Cerebellum (tissue), 4 donors: ENCODE measurements at places on chromosomes 1 and 21. TPM values are rescaled to one million over a fixed set of nuclear protein-coding genes. Genes with fewer than 3 reads are reported as not detected.

DNA sequence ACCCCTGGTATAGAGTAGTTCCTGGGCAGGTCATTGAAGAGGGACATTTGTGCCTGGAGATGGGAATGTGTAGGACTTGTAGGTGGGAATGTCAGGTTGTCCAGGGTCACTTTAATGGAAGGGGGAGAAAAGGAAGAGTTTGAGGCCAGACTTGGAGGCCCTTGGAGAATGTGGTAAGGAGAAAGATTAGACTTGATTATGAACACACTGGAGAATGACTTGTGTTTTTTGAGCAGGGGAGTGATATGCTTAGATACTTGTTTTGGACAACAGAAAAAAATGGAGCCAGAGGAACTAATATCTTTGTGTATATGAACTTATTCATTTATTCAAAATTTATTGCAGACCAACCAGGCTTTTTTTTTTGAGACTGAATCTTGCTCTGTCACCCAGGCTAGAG is 17.9 kb downstream of the ELAPOR1 start:
- DNase-seq = no peak

GRCh38 chr1:226123591-226124471 is 61.3 kb downstream of the H3-3A start:
- no peak for DNase-seq

DNA sequence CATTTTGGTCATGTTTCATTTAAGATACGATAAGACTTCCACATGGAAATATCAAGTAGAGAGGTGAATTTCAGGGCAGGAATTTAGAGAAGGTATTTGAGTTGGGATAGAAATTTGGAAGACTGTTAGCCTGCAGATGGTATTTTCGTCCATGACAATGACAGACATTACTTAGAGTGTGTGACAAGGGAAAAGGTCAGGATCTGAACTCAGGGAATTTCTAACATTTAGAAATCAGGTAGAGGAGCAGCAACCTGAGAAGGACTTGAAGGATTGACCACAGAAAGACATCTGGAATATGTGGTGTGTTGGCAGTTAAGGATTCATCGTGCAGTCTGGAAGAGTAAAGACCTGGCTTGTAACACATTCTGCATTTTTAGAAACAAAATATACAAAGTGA is 57.9 kb downstream of the RABGAP1L start:
- DNase-seq = no peak

GRCh38 chr1:86828024-86828423 is 85.9 kb downstream of the SELENOF start:
- no peak for DNase-seq

The S100B gene
- total RNA-seq = 22.5 TPM

GRCh38 chr1:52531249-52531872 is 21.5 kb downstream of the TUT4 start:
- no peak for DNase-seq

DNA sequence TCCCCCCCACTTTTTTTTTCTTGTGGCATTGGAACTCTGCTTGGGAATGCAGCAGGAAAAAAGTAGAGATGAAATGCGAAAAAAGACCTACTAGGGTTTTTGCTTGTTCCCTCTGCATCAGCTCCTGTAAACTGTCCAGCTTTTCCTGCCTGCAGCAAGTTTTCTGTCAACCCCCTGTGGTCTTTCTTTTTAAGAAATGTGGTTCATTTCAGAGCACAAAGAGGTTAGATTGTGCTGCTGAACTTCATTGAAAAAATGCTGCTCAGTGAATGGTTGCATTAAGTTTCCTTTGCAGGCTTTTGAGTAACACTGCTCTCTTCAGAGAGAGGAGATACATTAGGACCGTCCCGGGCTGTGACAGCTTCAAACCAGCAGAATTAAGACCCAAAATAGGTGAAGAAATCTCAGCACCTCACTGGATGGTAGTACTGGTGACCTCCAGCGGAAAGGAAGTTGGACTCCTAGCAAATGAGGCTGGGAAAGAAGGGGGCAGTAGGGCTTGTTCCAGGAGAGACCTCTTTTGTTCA is 80.7 kb downstream of the NDUFS5 start:
- DNase-seq = no peak

DNA sequence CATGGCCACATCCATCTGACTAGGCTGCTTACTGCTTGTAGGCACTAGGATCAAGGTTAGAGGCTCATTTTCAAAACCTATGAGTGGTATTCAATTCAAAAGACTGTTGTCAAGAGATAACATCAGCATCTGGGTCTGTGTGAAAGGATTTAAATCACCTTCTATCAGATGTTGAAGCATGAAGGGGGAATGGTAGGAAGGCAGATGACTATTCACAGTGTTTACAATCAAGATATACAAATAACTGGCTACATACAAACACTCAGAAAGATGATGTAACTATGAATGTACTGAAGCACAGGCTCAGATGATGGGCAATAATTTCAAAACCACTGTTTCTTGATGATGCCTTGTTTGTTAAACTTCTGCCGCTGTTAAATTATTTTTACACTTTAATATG is 249.2 kb downstream of the SLC45A1 start:
- DNase-seq = no peak

- no peak for DNase-seq
Observed at GRCh38 chr1:245599371-245600174, 444.8 kb downstream of the KIF26B start.

GRCh38 chr1:37096523-37096922 is 62.2 kb upstream of the GRIK3 start:
- no peak for DNase-seq
